Stimulated activated CD4-positive, alpha-beta T cell treated with anti-CD3 and anti-CD28 coated beads, Interleukin-1b, Interleukin-23, amount 100 ng/mL, for 1 hour (primary cell): ENCODE measurements at places on chromosomes 12 and 14.

- no peak for DNase-seq
Observed at GRCh38 chr12:47876440-47876960, 28.3 kb downstream of the VDR start.

DNA sequence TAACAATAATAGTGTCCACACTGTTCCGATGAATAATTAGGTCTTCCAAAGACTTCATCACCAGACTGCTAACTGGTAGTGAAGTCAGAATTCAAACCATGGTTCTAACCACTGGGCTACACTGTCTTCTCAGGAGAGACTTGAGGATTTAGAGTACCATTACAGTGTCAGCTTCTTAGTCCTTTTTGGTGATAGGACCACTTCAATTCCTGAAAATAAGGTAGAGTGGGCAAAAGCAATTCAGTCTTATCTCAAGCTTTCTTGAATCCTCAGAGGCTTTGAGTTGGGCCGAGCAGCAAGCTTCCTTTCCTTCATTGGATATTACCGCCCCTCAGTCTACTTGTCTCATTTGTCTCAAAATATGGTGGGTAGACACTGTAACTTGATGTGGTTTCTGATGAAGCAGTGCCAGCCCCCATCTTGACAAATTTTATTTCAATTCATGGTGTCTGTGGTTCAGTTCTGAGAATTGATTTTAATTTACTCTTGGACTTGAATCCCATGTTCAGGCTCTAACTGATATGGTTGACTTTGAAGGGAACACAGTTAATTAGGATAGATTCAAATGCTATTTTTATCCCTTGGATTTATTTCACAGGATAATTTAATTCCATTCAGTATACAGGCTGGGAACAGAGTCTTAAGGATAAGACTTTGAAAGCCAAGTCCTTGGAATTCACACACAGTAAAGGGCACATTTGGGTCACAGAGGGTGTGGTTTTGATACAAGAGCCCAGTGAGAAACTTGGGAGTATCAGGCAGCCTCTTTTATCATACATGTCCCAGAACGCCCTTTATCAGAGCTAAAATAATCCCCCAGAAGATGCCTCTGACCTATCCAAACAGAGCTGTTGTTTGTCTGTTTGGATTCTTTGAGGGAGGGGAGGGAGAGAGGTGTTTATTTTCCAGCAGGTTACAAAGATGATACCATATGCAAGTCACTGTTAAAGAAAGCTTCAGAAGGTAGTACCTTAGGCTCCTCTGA lies 167.3 kb downstream of the PRKCH start:
- DNase-seq, result no peak

DNA sequence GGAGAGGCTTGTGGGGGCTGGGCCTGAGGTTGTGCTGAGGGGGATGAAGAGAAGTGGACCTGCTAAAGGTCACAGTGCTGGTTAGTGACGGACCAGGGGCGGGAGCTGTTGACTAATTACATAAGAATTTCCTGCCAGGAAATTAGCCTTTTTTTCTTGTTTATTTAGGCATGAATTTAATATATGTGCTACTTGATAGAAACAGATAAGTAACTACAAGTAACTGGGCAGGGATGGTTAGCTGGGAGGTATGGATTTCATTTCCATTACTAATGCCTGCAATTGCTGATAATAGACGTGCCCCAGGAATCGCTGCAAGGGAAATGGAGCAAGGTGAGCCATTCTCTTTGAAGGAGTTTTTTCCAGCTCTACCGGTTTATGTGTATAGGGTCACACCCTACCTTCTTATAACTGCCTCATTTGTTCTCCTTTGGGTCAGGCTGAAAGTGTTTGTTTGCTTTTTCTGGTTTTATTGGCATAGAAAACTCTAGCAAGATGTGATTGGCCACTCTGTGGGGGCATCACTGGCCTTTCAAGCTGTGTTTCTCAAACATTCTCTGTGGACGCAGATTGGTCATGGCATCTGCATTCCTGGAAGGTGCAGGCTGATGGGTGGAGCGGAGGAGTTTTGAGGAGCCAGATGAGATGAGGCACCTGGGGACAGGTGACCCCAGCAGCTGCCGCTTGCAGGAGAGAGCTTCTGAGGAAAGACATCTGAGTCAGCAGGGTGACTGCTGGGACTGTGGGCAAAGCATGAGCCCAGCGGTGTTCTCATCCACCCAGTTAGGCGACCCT lies 19.0 kb upstream of the GPRC5A start:
- no peak for DNase-seq

DNA sequence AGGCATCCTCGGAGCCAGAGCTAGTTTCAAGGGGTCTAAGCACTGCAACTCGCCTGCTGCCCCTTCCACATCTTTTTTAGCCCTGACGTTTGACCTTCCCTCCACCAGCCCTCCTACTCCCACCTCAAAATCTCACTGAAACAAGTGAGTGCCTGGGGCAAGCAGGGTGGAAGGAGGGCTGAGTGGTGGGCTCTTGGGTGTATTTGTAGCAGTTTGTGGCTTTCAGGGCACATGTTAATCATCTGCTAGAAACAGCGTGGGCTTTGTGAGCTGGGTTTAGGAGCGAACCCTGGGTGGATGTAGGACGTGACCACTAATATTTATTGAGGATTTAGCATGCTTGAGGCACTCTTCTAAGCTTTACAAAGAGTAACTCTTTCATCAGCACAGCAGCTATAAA lies 390.3 kb downstream of the GRIN2B start:
- no peak for DNase-seq

DNA sequence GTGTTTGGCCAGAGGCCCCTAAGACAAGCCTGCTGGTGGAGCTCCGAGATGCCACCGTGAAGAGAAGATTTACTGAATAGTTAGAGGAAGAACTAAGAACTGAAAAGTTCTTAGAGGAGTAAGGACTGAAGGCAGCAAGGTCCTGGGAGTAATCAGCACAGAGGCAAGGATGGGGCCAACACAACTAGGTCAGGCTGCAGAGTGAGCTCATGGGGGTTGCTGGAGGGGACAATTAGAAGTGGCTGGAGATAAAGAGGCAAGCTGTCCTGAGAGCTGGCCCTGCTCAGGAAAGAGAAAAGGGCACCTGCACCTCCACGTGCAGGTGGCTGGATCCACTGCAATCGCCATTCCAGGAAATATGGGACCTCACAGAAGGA lies 52.7 kb downstream of the NFKBIA start:
- no peak for DNase-seq
